Right cardiac atrium (tissue), 5 donors: ENCODE measurements at places on chromosomes 5 and 9. TPM values are rescaled to one million over a fixed set of nuclear protein-coding genes. Genes with fewer than 3 reads are reported as not detected.

DNA sequence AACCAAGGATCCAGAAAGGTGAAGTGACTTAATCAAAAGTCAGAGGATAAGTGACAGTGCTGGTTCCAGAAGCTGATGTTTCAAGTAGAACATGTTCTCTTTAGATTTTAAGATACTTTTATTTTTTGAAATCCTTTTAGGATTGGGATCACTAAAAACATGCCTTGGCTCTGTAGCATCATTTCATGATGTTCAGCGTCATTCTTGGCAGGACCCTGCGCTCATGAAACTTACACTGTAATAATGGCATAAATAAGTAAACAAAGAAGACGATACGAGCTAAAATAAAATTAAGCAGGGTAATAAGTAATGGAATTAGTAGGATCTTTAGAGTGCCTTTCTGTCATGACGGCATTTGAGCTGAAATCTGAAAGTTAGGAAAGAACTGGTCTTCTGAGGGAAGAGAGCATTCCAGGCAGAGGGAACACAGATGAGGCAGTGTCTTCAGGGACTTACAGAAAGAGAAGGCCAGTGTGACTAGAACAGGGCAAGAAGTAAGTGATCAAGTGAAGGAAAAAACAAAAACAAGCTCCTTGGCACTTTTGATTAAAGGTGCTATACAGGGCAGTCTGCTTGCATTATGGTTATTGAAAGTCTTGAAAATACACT is 19.9 kb downstream of the CTNNA1 start:
- no peak for DNase-seq

DNA sequence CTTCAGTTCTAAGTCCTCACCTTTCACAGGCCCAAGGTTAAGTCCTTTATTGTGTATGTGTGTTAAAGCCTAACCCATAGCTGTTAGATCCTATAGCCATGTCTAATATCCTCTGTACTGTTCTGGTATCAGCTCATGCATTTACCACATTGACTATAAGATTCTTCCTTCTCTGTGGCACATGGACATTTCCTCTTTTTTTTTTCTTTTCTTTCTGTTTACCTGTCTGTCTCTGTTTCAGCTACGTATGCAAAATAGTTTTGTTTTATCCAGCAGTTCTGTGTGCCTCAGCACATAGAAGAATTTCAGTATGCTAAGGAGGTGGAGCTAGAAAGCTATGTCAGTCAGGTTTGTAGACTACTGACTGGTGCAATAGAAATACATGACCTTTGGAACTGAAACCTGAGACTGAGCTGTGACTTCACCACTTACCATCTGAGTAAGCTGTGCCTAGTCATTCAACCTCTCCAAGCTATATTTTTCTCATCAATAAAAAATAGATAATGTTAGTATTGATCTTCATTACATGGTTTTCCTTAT is 155.6 kb upstream of the VLDLR start:
- DNase-seq, result no peak

GRCh38 chr9:107480386-107480789 is 9.2 kb downstream of the KLF4 start:
- peak; percentile 80 for DNase-seq

DNA sequence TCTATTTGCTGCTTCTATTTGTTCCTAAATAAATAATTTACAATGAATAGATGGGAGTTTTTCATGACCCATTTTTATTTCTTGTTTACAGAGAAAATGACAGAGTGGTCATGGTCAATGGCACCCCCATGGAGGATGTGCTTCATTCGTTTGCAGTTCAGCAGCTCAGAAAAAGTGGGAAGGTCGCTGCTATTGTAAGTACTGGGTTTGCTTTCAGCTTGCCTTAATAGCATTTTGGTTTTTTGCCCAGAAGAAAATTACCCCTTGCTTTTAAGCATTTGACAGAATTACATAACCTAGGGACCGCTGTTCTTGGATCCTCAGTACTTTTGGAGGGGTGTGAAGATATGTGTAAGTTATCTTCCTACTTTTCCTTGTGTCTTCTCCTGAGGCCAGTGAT is 44.1 kb downstream of the TJP2 start:
- DNase-seq, result no peak

GRCh38 chr5:143258559-143259253 is 144.8 kb downstream of the NR3C1 start:
- DNase-seq, result no peak

DNA sequence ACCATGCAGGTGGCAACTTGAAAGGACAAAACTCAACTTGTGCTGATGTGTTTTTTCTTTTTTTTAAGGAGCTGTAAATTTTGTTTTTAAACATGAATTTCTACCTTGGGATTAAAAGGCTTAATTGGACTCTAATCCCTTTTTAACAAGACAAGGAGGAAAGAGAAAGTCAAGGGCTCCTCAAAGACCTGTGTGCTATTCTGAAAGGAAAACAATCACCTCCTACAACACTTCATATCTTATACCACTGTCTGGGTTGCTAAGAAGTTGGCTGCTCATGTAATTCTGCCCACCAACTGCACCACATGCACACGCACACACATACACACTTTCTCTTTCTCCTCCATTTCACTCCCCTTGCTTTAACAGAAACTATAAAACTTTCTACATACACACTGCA is 78.6 kb downstream of the SH3RF2 start:
- no peak for DNase-seq

GRCh38 chr5:136006761-136007251 is 22.0 kb upstream of the TGFBI start:
- no peak for DNase-seq

DNA sequence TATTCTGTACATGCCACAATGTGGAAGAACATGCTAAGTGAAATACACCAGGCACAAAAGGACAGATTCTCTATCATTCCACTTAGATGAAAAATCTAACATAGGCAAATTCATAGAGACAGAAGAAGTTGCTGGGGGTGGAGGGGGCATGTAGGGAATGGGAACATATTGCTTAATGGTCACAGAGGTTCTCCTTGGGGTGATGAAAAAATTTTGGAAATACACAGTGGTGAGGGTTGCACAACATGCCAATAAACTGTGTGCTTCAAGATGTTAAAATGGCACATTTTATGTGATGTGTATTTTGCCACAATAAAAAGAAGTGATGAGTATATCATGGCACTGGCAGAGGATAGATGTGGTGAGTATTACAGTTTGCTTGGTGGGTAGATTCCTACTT is 111.9 kb downstream of the SUSD1 start:
- DNase-seq, result no peak

DNA sequence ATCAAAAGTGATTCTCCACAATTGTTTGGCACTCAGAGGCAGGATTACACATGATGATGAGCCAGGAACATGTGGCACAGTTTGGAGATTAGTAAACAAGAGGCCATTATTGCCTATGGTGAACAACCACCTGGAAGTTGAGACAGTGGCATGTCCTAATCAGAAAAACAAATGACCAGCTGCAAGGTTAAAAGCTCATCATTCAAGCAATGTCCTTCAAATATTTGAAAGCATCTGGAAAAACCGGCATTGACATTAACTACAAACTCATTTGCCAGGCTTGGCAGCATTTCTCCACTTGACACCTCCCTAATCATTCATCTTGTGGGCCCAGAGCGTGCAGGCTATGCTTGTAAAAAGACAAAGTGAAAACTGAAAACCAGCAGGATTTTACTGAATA is 80.6 kb upstream of the MEGF10 start:
- no peak for DNase-seq

DNA sequence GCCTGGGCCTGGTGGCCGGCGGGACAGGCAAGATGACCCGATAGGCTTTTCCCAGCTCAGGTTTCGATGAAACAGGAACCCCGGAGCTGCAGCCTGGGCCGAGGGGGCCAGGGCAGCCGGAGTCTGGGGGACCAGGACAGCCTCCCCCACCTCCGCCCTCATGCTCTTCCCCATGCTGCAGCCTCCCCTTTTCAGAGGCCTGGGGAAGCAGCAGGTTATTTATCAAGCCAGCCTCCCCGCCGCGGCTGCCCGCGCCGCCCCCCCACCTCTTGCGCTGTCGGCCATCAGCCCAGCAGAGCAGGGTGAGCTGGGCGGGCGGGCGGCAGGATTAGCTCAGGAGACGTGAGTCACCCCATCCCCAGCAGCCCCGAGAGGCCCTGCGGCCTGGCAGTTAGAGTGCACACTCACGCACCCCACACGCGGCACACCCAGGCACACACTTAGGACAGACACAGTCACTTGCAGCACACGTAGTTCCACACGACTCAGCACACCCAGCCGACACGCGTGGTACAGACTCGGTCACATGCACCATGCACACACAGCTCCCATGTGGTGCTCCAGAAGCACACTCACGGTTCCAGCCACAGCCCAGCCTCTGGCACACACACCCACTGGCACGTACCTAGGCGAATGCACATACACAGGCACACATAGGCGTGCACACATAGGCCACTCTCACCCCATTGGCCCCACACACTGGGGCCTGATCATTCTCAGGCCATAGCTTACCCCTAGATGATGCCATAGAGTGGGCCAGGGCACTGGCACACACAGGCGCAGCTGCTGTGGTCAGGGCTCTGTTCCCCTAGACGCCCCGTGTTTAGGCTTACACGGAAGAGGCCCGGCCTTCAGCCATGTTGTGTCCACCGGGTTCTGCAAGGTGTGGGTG is 13.0 kb downstream of the CXXC5 start:
- DNase-seq, result peak; percentile 92

DNA sequence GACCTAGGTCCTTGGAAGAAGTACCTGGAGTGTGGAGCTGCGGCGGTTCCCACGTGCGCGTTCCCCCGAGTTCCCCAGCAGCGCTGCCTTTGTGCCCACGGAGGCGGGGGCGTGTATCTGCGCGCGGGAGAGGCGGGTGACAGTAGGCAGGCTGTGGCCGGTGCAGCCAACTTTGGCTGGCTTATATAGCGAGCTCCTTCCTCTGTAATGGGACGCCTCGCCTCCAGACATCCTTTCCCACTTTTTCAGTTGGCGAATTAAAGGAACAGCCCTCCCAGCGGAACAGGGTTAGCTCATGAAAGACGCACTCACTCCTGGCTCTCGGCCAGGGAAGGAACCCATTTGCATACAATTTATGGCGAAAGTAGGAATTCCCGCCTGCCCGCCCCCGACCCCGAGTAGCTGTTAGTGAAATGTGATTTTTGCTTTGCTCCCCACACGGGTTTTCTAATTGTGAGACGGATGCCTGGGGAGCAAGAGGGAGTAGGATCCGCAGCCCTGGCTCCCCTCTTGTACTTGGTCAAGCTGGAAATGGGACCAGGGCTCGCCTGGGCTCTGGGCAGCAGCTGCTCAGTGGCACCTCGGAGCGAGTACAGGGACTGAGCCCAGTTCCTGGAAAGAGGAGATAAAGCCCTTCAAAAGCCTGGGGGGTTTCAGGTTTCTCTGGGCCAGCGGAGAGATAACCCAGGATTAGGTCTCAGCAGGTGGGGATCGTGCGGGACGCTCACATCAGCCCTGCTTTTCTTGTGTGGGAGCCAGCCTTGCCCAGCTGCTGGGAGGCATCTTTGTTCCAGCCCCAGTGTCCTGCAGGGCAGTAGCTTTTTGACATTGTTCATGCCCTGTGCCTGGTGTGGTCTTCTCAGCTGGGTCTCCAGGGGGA is at the start of gene TNC:
Gene TNC (minus strand): TSS at position 159 of the 880 bp plus-strand sequence. CDS start 27,139 bp downstream, outside the sequence.
- DNase-seq, result peak; percentile 73

DNA sequence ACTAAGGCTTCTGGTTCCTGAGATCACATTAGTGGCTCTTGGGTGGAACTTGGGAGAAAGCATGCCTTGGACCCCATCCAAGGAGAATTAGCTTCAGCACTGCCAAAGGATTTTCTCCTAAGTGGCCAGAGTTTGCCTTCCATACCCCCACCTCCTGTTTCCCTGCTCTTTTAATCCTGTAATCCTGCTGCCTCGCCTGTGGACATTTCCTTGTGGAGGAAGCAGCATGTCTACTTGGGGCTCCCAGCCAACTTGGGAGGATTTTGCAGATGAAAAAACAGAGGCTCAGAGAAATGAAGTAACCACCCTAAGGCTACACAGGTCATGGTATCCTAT is 1.6 kb downstream of the ARSI start:
- DNase-seq, result no peak

GRCh38 chr5:161549106-161549505 is 2.6 kb upstream of the GABRB2 start:
- DNase-seq, result no peak

GRCh38 chr9:105069696-105070095 is 141.7 kb upstream of the ABCA1 start:
- no peak for DNase-seq

- DNase-seq, result peak; percentile 10
Observed at GRCh38 chr9:31119890-31120454, 1264.5 kb upstream of the ACO1 start.

DNA sequence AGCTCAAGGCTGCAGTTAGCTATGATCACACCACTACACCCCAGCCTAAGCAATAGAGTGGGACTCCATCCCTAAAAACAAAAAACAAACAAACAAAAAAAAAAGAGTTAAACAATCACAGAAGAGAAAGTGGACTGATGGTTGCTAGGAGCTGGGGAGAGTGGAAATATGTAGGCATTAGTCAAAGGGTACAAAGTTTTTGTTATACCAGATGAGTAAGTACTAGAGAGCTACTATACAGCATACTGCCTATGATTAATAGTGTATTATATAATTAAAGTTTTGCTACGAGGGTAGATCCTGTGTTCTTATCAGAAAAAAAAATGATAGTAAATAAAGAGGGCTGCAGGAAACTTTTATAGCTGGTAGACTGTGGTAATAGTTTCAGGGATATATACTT is 538.6 kb downstream of the ELAVL2 start:
- DNase-seq, result no peak

DNA sequence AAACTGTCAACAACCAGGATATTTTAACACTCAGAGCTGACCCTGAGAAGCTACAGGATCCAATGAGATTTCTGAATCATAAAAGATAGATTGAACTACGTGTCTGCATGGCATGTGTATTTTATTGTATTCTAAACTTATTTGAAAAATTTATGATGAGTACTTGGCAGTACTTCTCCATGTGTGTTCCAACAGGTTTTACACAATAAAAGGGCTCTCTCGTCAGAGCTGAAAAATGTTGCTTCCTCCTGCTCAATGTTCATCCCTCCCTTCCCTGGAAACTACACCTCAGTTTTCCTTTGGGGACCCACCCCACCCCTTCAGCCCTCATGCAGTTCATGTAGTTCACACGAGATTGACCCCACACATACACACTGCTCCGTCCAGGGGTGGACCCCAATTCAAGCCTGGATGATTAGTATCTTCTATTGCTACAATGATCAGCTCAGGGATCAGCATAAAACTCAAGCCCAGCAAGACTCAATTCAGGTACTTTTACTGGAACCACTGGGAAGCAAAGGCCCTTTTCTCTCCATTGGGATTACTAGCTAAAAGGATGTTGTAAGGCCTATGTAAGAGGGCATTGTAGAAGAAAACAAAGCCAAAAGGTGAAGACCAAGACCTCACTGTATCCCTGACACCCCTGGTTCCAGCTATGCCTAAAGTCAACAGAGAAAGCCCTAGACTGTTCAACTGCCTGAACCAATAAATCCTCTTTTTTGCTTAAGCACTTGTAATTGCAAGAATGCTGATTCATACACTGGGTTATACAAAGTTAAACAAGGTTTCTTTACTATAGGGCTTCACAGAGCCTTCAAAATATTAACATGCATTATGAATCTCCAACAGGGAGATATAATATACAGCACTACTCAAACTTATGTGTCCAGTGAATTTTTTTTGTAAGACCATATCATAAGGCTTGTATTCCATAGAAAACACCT is 112.6 kb downstream of the SAXO1 start:
- DNase-seq, result no peak

GABRA1 gene
- not detected for total RNA-seq

TIMD4 gene
- 0.91 TPM for total RNA-seq

DAB2 gene
- 27.8 TPM for total RNA-seq

SLC34A3 gene
- total RNA-seq, result not detected

EIF4E1B gene
- not detected for total RNA-seq

TMEM215 gene
- not detected for total RNA-seq

SLIT3 gene
- total RNA-seq, result 188 TPM
